Panc1 (cell line): ENCODE measurements at places on chromosomes 4 and X.

GRCh38 chrX:24954732-24955131 lies 61.0 kb downstream of the ARX start:
- DNase-seq, result no peak

DNA sequence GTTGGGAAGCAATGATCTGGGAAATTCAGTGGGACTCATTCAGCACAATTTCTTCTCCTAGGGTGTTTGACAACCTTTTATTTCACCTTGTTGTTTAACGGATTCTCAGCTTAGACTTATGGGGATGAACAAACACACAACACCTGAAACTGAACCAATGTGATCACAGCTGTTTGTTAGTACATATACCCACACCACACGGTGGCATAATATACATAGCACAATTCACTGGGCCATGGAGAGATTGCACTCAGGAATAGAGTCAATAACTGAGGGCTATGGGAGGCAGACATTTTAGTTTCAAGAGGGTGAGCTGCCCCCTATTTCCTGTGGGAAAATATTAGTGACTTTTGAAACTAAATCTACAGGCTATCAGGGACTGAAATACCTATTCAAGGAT lies 148.0 kb downstream of the PARM1 start:
- no peak for DNase-seq

- DNase-seq, result no peak
These were observed 1195.9 kb upstream of the PRKX start for GRCh38 chrX:4909348-4909747.

- peak; percentile 18 for DNase-seq
These were observed 8.5 kb downstream of the COL25A1 start for GRCh38 chr4:109294006-109294405.

GRCh38 chr4:133524369-133524768 lies 375.3 kb downstream of the PCDH10 start:
- no peak for DNase-seq

GRCh38 chr4:40193578-40193977 lies 3.3 kb upstream of the RHOH start:
- no peak for DNase-seq

GRCh38 chr4:1285790-1286553 lies 3.7 kb upstream of the MAEA start:
- DNase-seq, result no peak

DNA sequence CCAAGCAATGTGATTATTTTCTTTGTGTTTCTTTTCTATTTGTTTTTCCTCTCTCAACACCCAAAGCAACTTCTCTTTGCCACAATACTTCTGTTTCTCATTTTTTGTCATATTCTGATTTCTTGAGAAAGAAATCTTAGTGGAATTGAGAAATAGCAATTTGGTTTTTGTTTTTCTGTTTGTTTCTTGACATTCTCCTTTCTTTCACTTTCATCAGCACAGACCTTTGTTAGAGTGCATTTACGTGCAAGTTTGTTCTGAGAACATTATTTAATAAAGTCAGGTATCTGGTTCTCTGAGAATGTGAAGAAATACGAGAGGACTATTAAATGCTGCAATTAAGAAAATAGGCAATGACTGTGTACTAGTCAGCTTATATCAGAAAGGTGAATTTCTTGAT lies 608.1 kb upstream of the AADAT start:
- no peak for DNase-seq

DNA sequence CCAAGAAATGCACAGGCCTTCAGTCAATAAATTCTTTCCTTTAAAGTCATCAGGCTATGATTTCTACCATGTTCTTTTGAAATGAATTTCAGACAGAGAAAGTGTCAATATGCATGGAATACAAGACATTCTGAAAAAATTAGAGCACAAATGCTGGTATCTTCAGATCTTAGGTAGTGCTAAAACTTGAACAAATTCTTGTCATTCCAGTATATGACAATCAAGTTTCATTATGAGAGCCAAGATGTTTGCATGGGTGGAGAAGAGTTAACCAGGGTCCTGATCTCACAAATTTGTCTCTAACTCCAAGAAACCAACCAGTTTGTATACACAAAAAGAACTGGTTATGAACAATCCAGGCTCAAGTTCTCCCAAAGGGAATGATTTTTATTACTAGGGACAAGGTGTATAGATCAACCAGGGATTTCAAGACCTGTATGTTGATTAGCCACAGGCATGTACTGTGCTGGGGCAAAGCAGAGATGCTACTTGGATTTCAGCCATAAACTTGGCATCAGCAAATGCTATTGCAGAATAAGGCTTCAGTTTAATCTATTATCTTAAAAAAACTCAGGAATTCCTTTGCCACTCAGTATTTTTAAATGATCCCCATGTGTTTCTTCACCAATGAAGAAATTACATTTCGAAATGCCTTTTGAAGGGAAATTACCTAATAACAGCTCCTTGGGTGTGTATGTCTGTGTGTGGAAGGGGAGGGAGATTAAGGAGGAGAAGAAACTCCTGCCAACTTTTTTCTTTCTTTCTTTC lies 69.7 kb downstream of the FANCB start:
- no peak for DNase-seq

DNA sequence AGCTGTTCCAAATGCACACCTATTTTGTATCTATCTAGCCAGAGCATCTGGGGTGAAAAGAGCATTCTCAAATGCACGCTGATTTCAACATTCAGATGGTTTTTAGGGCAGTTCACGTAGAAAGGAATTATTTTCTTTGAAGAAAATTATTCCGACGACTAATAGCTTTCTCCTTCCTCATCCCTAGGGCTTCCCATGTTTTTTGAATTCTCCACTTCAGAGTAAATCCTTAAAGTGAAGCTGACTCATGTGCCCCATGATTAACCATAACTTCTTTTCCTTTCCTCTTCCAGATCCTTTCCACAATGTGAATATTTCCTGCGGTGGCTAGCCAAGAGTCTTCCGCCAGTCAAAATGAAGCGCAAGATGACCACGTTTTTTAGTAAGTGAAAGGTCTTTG lies 86.7 kb upstream of the PDHA1 start:
- DNase-seq, result no peak

GRCh38 chrX:5774446-5774845 lies 454.2 kb downstream of the NLGN4X start:
- no peak for DNase-seq
